PC-9 (cell line): ENCODE measurements at places on chromosomes 4 and X. TPM values are rescaled to one million over a fixed set of nuclear protein-coding genes. Genes with fewer than 3 reads are reported as not detected.

The ARL13A gene
- not detected in 2 replicates for total RNA-seq

The GLUD2 gene
- 0.30 TPM in 1 of 2 replicates, not detected in the other for total RNA-seq

The ARSJ gene
- total RNA-seq = 0.55 and 1.3 TPM in 2 replicates

DNA sequence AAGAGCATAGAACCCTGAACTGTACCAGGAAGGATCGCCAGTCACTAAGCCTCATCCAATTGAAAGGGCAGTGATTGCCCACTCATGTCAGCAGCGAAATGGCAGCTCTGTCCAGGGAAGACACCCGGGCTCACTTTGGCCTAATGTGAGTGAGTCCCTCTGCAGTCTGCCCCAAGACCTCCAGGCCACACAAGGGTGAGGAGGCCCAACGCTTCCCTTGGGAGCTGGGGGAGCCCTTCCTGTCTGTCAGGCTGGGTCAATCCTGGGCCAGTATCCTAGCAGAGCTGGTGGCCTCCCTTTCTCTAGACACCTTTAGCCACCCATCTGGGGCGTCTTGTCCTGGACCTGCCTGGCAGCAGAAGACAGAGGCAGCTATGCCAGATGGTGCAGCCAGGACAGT is 39.6 kb upstream of the GPC4 start:
- no peak for DNase-seq
- H3K27me3 ChIP-seq = no peaks in the 10 kb centered on the region
- H3K36me3 ChIP-seq = no peaks in the 10 kb centered on the region
- H3K4me1 ChIP-seq = no peaks in the 10 kb centered on the region
- H3K4me3 ChIP-seq = no peak overlapping the region
- no peak overlapping the region for H3K27ac ChIP-seq

The MGAT4D gene
- not detected in 2 replicates for total RNA-seq

DNA sequence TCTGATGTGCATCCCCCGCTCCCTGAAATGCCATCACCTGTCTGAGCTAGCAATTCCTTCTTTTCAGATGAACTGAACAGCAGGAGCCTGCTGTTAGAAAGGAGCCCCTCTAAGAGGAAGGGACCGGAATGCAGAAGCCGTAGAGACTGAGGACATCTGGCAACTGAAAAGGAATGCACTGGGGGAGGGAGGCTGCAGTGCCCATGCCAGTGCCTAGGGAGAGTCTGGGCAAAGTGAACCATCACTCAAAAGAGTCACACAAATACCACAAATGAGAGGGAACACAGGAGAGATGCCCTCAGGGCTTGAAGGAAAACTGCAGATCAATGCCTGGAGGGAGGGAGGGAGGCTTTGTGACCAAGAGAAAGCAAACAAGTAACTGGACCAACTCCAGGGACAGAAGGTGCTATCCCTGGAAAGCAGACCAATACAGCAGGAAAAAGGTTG is 93.9 kb upstream of the CBR4 start:
- no peak overlapping the region for H3K27ac ChIP-seq
- peak; percentile 83 for DNase-seq
- H3K4me3 ChIP-seq = no peak overlapping the region
- peaks cover 3% of the 10 kb centered on the region; the same call in 1 of the 2 replicates for H3K36me3 ChIP-seq

GRCh38 chrX:51608766-51609165 is 9.9 kb downstream of the CENPVL3 start:
- no peak for DNase-seq
- no peaks in the 10 kb centered on the region for H3K36me3 ChIP-seq
- H3K4me3 ChIP-seq = no peak overlapping the region
- H3K27me3 ChIP-seq = 0 out of 2 replicates have a peak, but pooled peaks cover 4% of the 10 kb centered on the region

The COL25A1 gene
- total RNA-seq = not detected in 2 replicates

The PLAC1 gene
- total RNA-seq = 0.58 and 2.1 TPM in 2 replicates

The PGAM4 gene
- total RNA-seq = not detected in 2 replicates

The AMBN gene
- total RNA-seq = not detected in 2 replicates

The TMPRSS11A gene
- total RNA-seq = not detected in 2 replicates

DNA sequence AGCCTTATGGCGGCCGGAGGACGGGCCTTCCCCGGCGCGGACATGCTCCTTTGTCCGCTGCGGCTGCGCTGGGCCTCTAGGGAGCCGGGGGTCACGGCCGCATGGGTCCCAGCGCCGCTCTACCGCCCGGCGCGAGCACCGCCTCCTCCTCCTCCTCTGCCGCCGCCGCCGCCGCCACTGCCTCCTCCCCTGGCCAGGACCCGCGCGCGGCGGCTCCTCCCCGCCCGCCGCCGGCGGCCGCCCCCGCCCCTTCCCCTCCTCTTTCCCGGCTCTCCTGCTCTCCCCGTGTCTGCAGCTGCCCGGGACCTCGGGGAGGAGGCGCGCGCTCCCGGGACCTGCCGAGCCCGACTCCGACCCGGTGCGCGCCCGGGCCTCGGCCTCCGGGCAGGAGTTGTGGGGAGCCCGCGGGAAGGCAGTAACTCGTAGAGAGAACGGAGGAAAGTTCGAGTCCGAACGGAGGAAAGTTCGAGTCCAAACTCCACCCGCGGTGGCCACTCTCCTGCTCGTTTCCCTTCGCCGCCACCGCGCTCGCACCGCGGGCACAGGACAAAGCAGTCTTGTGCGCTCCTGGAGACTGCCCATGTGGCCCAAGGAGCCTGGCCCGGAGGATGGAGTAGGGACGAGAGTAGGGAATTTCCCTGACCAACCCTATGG is at the start of gene ADGRA3:
TSS of gene ADGRA3 (minus strand) at position 179 of the 654 bp plus-strand sequence. CDS start 282 bp downstream, outside the sequence.
- no peaks in the 10 kb centered on the region for H3K27me3 ChIP-seq
- H3K4me3 ChIP-seq = peak within 1 kb of the TSS; percentile 63
- H3K36me3 ChIP-seq = no peaks in the 10 kb centered on the region
- no peak for DNase-seq

- peak overlapping the region; percentile 68 for H3K27ac ChIP-seq
- H3K27me3 ChIP-seq = no peaks in the 10 kb centered on the region
- peaks cover 46% of the 10 kb centered on the region for H3K4me1 ChIP-seq
- H3K4me3 ChIP-seq = no peak overlapping the region
Observed at GRCh38 chr4:143351774-143352451, 15.2 kb downstream of the GAB1 start.

GRCh38 chrX:53280331-53281320 is 758 bp downstream of the IQSEC2 start:
- no peaks in the 10 kb centered on the region for H3K36me3 ChIP-seq
- DNase-seq = peak; percentile 68
- peak overlapping the region; percentile 55; the same call in 1 of the 2 replicates for H3K4me3 ChIP-seq

GRCh38 chr4:78774417-78774816 is 1.7 kb upstream of the BMP2K start:
- no peak for DNase-seq
- peak overlapping the region; percentile 78; the same call in 1 of the 2 replicates for H3K4me3 ChIP-seq
- H3K36me3 ChIP-seq = no peaks in the 10 kb centered on the region
- no peaks in the 10 kb centered on the region for H3K27me3 ChIP-seq

DNA sequence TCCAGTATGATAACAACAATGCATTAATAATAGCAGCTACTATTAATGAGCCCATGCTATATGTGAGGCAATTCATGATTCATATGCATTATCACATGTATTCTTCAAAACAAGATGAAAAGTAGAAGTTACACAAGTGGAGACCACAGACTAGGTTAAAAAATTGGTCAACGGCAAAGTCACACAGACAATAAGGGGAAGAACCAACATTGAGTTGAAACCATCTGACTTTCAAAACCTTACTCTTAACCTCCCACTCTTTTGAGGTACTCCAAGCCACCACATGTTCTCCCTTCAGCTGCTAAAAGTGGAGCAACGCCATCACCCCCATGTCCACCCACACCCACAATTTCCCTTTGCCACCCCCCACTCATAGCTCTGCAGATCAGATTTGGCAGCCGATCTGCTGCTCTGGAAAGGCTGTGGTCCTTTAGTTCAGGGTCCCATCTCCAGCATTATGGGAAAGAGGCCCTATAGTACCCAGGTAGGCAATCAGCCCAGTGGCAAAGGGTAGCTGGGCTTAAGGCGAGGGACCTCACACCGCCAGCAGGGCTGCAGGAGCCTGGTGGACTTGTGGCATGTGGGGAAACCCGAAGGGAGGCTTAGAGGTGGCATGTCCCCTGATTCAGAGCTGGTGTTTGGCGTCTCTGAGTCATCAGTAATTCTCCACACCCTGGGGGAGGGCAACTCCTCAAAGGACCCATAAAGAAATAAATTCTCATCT is 33.5 kb upstream of the CYBB start:
- H3K27ac ChIP-seq = no peak overlapping the region
- H3K4me1 ChIP-seq = no peaks in the 10 kb centered on the region
- no peaks in the 10 kb centered on the region for H3K36me3 ChIP-seq
- no peak for DNase-seq
- no peaks in the 10 kb centered on the region for H3K27me3 ChIP-seq

GRCh38 chrX:136747003-136747986 is 33.4 kb downstream of the ARHGEF6 start:
- no peaks in the 10 kb centered on the region for H3K27me3 ChIP-seq
- DNase-seq = no peak
- H3K27ac ChIP-seq = no peak overlapping the region
- H3K4me1 ChIP-seq = no peaks in the 10 kb centered on the region
- H3K36me3 ChIP-seq = no peaks in the 10 kb centered on the region

- no peak overlapping the region for H3K27ac ChIP-seq
- no peaks in the 10 kb centered on the region for H3K36me3 ChIP-seq
- DNase-seq = no peak
- no peaks in the 10 kb centered on the region for H3K4me1 ChIP-seq
Observed at GRCh38 chr4:67332627-67333026, 212.7 kb downstream of the CENPC start.

GRCh38 chrX:41863343-41864203 is 59.8 kb downstream of the CASK start:
- DNase-seq = no peak
- H3K4me1 ChIP-seq = no peaks in the 10 kb centered on the region

- no peaks in the 10 kb centered on the region for H3K27me3 ChIP-seq
- no peak for DNase-seq
- no peak overlapping the region for H3K4me3 ChIP-seq
- peaks cover 8% of the 10 kb centered on the region; the same call in 1 of the 2 replicates for H3K4me1 ChIP-seq
Observed at GRCh38 chr4:149997881-149998421, 80.3 kb upstream of the DCLK2 start.

DNA sequence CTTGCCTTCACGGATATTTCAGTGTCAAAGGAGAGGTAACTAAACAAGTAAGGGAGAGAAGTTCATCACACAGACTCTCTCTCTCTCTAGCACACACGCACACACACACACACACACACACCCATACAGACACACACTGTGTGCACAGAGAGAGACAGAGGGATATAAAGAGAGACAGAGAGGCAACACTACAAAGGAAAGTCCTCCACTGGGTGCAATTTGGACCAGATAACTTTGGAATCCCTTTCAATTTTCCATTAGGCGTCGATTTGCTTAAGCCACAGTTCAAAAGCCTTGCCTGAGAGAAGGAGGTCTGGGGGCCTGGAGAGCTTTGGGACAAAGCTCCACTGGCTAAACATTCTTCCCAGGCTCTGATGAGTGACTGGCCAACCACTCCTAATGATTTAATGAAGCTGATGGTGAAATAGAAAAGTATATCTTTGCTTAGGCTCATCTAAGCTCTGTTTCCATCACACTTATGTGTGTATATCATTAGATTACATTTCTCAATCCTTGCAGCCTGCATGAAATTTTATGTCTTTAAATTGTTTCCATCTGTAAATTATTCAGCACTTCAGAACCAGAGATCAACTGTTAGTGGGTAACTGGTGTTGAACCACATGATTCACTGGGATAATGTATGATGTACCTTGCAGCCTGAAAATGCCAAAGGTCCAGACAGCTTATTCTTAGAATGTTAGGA is 180.8 kb downstream of the MAGEB17 start:
- no peaks in the 10 kb centered on the region for H3K4me1 ChIP-seq
- no peaks in the 10 kb centered on the region for H3K27me3 ChIP-seq
- no peak overlapping the region for H3K4me3 ChIP-seq
- no peaks in the 10 kb centered on the region for H3K36me3 ChIP-seq
- no peak overlapping the region for H3K27ac ChIP-seq

The SORCS2 gene
- total RNA-seq = 20.7 and 25.8 TPM in 2 replicates

DNA sequence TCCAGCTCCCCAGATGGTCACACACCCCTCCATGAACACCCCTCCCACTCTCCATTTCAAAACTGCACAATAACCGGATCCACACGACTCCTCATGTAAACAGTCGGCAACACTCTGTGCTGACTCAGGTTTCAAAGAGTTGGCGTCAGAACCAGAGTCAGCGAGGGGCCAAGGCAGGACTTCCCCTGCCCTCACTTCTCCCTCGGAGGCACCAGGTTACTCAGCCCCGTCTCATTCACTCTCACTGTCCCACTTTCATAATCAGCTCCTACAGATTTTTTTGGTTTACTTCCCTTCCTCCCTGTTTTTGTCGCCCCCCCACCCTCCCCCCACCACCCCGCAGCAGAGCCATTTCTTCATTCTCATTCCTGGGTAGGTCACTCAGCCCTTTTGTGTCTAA is 2.7 kb upstream of the TIMP1 start:
- no peaks in the 10 kb centered on the region for H3K27me3 ChIP-seq
- no peaks in the 10 kb centered on the region for H3K36me3 ChIP-seq
- no peaks in the 10 kb centered on the region for H3K4me1 ChIP-seq
- no peak overlapping the region for H3K27ac ChIP-seq
- no peak for DNase-seq

The AVPR2 gene
- total RNA-seq = 3.2 and 3.8 TPM in 2 replicates

- H3K27ac ChIP-seq = no peak overlapping the region
- no peaks in the 10 kb centered on the region for H3K27me3 ChIP-seq
- H3K4me3 ChIP-seq = no peak overlapping the region
- H3K36me3 ChIP-seq = no peaks in the 10 kb centered on the region; the same call in 1 of the 2 replicates
Observed at GRCh38 chr4:145816091-145816490, 122.5 kb downstream of the ZNF827 start.

DNA sequence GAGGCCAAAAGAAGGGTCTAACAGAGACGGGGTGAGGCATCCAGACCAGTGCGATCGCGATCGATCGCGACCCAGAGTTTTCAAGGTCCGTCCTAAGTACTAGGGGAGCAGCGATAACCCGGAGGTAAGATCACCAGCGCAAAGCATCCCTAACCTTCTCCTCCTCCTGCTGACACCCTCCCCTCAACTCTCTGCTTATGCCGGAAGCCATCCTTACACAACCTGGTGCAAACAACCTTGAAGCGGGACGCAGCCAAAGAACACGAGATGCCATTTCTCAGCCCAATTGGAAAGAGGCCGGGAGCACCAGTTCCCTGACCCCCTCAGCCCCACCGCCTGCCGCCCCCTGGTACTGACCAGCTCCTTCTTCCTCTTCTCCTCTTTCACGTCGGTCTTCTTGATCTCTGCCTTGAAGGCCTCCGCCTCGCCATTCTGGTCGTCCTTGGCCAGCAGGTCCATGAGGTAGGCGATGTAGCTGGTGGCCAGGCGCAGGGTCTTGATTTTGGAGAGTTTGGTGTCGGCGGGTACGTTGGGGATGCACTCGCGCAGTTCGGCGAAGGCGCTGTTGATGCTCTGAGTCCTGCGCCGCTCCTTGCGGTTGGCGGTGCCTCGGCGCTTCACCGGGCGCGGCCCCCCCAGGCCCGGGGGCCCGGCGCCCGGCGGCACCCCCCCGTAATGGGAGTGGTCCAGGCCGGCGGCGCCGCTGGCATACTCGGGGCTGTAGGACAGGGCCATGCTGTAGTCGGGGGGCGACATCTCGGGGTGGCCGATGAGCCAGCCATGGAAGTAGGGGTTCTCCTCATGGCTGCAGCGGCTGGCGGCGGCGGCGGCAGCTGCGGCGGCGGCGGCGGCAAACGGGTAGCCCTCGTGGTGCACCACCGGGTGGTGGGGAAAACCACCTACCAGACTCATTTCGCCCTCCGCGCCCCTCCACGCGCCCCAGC is 1.4 kb downstream of the HAND2 start:
- no peaks in the 10 kb centered on the region for H3K36me3 ChIP-seq
- no peak for DNase-seq
- no peak overlapping the region for H3K27ac ChIP-seq
- no peak overlapping the region for H3K4me3 ChIP-seq

GRCh38 chr4:47675806-47676205 is 162.1 kb downstream of the CORIN start:
- H3K27ac ChIP-seq = no peak overlapping the region
- no peaks in the 10 kb centered on the region for H3K27me3 ChIP-seq
- no peaks in the 10 kb centered on the region for H3K36me3 ChIP-seq
- no peak overlapping the region for H3K4me3 ChIP-seq
- no peaks in the 10 kb centered on the region for H3K4me1 ChIP-seq
- no peak for DNase-seq
